ENCODE measurements at places on chromosomes 1 and 21. TPM values are rescaled to one million over a fixed set of nuclear protein-coding genes. Genes with fewer than 3 reads are reported as not detected.

GRCh38 chr1:221204055-221204833 lies 325.0 kb downstream of the HLX start:
- DNase-seq = no peak

OLFML2B gene
- not detected for polyA plus RNA-seq

CELF3 gene
- not detected for polyA plus RNA-seq

ODR4 gene
- 16.3 TPM for polyA plus RNA-seq

GRCh38 chr1:226643177-226643576 lies 94.6 kb downstream of the STUM start:
- DNase-seq = no peak

DNA sequence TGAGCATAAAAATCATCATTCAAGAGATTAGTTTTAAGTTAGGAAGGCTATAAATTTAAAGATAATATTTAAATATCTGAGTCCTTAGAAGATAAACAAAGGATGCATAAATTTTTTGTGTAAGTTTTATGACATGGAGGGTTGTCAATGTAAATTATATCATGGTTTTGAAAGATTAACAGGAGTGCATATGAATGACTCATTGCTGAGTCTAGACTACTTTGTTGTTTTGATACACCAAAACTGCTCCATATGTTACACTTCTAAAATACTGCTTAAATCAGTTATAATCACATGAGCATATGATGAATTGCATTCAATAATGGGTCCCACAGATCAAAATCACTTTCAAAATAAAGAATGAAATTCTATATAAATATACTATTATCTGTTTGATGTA lies 312.5 kb downstream of the KCNT2 start:
- DNase-seq = no peak

CLCA4 gene
- not detected for polyA plus RNA-seq

RUNX1 gene
- 6.4 TPM for polyA plus RNA-seq

- no peak for DNase-seq
Observed at GRCh38 chr1:244409701-244410100, 42.0 kb downstream of the ADSS2 start.

DNA sequence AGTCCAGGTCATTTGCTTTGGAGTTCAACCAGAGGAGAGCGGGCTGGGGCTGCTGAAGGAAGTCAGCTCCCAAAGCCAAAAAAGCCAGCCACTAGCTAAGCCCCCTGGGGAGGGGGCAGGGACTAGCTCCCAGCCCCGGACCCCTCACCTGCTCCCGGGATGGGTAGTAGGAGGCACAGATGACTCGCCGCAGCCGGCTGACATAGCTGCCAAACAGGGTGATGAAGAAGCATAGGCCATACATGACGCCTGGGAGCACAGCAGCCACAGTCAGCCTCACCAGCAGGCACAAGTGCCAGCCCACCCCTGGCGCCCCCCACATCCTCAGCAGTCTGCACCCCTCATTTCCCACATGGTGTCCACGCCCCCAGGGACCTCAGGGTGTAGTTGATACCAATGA lies 7.4 kb downstream of the DCST2 start:
- DNase-seq = no peak

DNA sequence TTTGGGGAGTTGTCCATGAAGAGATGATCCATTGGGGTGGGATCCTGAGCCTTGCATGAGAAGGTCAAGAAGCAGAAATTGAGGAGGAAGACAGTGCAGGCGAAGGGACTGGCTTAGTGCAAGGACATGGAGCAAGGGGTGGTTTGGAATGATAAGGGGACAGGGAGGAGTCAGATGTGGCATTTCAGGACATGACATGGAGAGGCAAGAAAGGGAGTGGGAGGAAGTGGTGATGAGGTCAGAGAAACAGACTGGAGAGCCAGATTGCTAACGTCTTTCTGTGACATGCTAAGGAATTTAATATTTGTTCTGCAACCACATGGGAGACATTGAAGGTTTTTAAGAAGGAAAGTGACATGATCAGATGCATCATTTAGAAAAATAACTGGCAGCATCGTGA lies 346.8 kb upstream of the FMN2 start:
- DNase-seq = no peak

BEND5 gene
- polyA plus RNA-seq = 0.11 TPM

- DNase-seq = no peak
Observed at GRCh38 chr21:30434033-30434631, 4.1 kb downstream of the KRTAP13-4 start.

DNA sequence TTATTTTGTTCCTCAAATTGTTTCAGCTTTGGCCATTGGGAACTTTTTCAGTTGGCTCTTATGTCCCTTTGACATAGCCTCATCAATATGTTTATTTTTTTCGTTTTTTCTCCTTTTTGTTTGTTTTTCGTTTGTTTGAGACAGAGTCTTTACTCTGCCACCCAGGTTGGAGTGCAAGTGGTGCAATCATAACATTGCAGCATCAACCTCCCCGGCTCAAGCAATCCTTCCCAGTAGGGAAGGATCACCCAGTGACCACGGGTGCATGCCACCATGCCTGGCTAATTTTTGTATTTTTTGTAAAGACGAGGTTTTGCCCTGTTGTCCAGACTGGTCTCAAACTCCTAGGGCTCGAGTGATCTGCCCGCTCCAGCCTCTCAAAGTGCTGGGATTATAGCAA lies 8.1 kb downstream of the POLR3GL start:
- DNase-seq = peak; percentile 66

ADORA1 gene
- polyA plus RNA-seq = not detected

DNA sequence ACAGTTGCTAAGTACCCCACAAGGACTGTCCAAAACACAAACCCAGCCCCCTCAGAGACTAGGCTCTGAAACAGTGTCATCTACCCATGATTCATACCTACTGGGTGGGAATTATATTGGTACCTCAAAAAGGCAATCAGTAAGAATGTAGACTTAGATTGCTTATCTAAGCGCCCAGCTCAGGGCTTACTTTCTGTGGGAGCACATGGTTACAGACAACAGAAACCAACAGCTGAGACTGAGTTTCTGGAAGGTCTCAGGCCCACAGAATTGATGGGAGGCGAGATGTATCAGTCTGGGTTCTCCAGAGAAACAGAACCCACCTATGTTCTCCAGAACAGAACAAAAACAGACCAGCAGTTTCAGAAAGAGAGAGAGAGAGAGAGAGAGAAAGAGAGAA lies 147.3 kb upstream of the KAZN start:
- DNase-seq = no peak

SLC44A3 gene
- 14.1 TPM for polyA plus RNA-seq

GRCh38 chr1:205998457-205999241 lies 4.5 kb downstream of the RAB7B start:
- no peak for DNase-seq

DNA sequence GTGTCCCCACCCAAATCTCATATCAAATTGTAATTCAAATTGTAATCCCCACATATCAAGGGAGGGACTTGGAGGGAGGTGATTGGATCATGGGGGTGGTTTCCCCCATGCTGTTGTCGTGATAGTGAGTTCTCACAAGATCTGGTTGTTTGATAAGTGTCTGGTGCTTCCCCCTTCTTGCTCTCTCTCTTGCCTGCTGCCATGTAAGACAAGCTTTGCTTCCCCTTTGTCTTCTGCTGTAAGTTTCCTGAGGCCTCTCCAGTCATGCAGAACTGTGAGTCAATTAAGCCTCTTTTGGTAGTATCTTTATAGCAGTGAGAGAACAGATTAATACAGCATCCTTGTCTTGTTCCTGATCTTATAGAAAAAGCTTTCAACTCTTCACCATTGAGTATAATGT lies 6.5 kb upstream of the LRRC39 start:
- DNase-seq = no peak

CD84 gene
- not detected for polyA plus RNA-seq

CLDN19 gene
- 5.0 TPM for polyA plus RNA-seq

GRCh38 chr1:203126866-203127665 lies 460 bp upstream of the ADORA1 start:
- no peak for DNase-seq

GRCh38 chr1:181482521-181483284 lies 614 bp upstream of the CACNA1E start:
- DNase-seq = no peak

- peak; percentile 50 for DNase-seq
Observed at GRCh38 chr1:234662148-234662547, 52.2 kb upstream of the IRF2BP2 start.

All from HepG2 (cell line).